ENCODE measurements at places on chromosomes 11 and 22.

GRCh38 chr11:119012629-119013170, 5.4 kb downstream of the RPS25 start:
- no peak for DNase-seq

GRCh38 chr11:44066732-44067141, 667 bp downstream of the ACCS start:
- no peak for DNase-seq

- DNase-seq: no peak
Observed at GRCh38 chr11:57217053-57217452, 20.0 kb downstream of the APLNR start.

DNA sequence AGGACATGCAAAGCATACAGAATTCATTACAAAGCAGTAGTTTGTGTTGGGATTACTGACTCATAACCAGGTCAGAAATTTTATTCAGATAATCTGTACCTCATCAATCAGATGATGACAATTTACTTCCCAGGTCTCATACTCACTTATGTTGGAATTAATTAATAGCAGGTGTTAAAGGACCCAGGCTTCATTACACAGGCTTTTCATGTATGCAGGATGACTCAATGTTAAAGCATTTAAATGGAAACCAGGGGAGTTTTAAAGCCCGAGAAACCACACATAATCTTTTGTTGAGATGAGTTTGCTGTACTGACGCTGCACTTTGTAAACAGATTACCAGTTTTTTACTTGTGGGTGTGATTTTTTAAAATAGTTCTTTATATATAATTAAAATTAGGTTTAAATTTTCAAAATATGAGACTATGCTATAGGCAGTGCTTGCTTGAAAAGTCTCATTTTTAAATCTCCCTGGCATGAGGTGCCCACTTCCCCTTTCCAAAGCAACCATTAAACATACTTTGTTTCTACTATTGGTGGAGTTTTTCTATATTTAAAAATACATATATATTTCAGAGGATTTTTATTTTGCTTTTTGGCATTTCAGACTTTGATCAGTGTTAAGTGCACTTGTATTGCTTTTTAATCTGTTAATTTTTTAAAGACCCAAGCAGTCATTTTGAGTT, 41.0 kb downstream of the CEP57 start:
- DNase-seq: no peak

GRCh38 chr11:35393098-35393497, 26.3 kb downstream of the SLC1A2 start:
- DNase-seq: no peak

DNA sequence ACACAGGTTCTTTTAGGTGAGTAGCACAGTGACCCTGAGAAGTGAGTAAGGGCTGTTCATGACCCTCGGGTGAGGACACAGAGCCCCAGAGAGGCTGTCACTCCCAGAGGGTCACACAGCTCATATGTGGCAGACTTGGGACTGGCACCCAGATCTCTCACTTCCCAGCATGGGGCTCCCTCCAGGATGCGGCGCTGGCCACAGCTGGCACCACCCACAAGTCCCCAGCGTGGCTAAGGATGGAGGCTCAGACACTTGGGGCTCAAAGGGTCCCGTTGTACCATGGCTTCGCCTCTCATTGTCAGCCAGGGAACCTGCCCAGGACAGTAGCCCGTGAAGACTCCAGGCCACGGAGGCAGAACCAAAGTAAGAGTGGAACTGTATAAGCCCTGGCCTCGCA, 6.0 kb upstream of the SHISAL1 start:
- no peak for DNase-seq

DNA sequence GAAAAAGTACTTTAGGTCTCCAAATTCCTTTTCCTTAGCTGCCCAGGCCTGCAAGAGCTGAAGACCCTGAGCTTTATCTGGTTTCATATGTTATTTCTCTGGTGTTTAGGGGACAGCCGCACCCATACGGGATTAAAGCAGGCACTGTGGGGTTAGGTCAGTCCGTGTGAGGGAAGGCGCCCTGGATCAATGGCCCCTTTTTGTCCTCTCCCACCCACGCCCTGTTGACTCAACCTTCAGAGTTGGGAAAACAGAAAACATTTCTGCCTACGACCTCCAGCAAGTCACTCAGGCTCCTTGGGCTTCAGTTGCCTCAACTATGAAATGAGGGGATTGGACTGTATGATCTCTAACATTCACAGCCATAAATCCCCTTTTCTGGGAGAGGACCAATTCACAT, 55.2 kb upstream of the BARX2 start:
- no peak for DNase-seq

GRCh38 chr11:57154739-57155138, 27.0 kb upstream of the LRRC55 start:
- no peak for DNase-seq

DNA sequence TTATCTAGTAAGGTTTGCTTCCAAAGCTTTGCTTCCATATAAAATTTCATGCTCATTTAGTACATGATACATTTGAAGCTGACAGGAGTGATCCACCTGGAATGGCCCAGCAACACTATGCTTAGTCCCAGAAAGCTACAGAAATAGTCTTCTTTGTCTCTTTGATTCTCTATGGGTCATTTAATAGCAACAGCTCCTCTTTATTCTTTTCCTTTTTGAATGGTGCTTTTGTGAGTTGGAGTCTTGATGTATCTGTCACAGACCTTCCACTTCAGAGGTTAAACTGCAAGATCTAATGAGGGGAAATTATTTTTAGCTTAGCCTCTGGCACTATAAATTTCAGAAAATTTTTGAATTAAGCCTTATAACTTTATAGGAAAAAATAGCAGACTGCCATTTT, 509.5 kb downstream of the KCNA4 start:
- DNase-seq: no peak

DNA sequence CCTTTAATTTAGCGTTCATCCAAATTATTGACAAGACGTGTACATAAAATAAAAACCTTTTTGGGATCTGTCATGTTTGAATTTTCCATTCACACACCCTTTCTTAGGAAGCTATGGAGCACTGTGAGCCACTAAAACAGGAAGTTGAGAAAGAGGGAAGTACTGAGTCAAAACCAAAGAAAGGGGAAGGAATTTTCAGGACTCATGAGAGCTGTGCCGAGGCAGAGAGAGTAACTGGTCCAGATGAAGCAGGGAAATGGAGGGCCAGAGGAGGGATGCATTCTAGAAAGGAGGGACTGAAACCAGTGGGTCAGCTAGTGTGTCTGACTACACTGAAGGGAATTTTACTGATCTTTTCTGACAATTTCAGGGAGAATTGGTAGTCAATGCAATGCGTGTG, 24.9 kb downstream of the APLP2 start:
- no peak for DNase-seq

- no peak for DNase-seq
Observed at GRCh38 chr22:27726686-27727449, 74.7 kb downstream of the MN1 start.

DNA sequence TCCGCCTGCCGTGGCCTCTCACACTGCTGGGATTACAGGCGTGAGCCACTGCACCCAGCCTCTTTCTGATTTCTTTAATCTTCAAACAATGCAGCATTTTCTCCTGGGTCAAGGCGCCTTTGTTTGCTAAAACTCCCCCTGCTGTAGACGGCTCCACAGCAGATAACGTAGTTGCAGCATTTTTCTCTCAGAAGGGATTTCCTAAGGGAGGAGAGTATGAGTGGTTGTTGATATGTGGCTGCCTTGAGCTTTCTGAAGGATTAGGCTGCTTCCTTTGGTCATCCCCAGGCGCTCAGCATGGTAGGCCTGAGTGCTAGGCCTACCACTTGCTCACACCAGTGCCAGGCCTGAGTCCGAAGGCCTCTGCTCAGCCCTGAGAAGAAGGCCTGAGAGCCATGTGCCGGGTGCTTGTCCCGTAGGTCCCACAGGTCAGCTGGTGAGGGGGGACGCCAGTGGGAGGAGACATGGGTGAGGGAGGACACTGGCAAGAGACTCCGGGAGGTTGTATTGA, 18.1 kb downstream of the SMARCB1 start:
- no peak for DNase-seq

GRCh38 chr11:79342686-79343085, 98.1 kb downstream of the TENM4 start:
- DNase-seq: no peak

DNA sequence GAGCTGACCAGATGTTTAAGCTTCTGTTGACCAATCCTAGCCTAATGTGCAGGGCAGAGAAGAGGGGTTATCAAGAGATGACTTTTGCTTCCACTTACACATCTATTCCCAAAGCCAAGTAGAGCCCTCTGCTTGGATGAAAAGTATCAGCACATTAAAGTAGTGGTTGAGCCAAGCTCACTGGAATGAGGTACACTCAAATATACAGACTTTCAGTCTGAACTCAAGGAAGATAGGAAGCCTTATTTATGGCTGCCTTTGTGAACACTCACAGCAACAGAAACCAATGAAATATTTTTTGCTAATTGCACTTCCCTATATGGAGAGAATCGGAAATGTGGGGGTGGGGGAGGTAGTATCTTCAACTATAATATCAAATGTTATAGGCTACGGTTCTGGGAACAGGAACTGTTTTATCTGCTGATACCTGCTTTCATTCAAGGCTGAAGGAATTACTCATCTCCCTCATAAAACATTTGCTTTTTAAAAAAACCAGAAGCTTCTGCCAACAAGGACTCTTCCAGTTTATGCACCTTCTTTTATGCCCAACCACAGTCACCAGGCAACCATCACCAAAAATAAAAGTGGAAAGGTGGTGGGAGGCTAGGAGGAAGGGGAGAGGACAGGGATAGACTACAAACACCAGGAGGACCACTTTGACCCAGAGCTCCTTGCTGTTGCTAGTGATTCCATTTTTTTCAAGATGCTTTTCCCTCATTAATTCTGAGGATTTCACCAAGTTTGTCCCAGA, 91.2 kb downstream of the CLPB start:
- no peak for DNase-seq

DNA sequence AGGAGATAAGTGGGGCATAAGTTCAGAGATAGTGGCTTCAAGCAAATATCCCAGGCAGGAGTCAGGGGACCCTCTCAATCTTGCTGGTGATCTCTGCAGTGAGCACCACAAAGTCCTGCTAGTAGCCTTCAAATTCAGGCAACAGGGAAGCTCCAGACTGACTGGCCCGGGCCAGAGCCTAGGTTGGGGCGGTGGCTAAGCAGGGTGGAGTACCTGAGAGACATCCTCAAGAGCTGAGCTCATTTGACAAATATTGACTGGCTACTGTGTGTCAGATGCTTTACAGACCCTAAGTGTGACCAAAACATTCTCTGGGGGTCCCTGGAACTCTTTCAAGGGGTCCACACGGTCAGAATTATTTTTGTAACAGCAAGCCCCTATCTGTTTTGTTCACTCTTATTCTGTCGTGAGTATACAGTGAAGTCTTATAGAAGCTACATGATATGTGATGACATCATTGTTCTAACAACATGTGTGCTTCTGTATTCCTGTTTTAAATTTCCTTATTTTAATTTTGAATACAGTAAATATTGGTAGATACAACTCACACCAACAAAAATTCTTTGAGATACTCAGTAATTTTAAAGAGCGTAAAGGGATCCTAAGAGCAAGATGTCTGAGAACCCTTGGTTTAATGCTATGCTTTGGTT, 71.6 kb downstream of the APIP start:
- DNase-seq: no peak

DNA sequence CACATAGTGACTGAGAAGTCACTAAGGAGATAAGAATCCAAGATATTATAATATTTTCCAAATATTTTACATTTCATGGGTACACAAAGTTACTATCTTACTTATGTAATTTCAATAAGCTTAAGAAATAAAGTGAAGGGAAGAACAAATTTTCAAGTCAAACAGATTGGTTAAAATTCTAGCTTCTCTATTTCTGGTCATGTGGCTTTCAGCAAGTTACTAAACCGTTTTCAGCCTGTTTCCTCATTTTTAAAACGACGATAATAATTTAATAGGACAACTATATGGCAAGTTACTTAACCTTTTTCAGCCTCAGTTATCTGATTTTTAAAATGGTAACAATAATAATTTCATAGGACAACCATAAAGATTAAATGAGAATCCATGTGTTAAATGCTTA, 15.6 kb downstream of the DCUN1D5 start:
- DNase-seq: no peak

DNA sequence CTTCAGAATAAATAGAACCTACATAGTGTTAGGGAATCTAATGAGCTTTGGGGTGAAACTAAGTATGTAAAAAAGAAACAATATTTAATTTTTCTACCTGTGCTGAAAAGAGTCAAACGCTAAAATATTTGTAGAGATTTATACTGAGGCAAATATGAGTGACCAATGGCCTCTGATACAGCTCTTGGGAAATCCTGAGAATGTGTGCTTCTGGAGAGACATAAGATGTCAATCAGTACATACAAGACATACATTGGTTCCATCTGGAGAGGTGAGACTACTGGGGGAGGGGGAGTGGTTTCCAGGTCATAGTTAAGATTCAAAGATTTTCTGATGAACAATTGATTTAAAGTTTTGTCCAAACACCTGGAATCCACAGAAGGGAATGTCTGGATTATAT, 970 bp downstream of the ASRGL1 start:
- DNase-seq: no peak

DNA sequence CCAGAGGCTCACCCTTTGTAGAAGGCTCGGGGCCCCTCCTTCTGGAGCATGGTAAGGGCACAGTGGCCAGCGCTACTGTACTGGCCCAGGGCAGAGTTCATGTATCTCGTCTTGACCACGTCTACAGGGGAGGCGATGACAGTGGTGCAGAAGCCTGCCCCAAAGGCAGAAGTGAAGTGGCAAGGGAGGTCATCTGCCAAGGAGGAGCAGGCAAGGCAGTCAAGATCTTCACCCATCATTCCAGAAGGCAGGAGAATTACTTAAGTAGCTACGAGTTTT, 7.2 kb downstream of the UCP2 start:
- DNase-seq: no peak

- DNase-seq: no peak
Observed at GRCh38 chr11:72766152-72766902, 14.1 kb upstream of the ARAP1 start.

GRCh38 chr11:134004496-134005172, 47.9 kb upstream of the IGSF9B start:
- no peak for DNase-seq

DNA sequence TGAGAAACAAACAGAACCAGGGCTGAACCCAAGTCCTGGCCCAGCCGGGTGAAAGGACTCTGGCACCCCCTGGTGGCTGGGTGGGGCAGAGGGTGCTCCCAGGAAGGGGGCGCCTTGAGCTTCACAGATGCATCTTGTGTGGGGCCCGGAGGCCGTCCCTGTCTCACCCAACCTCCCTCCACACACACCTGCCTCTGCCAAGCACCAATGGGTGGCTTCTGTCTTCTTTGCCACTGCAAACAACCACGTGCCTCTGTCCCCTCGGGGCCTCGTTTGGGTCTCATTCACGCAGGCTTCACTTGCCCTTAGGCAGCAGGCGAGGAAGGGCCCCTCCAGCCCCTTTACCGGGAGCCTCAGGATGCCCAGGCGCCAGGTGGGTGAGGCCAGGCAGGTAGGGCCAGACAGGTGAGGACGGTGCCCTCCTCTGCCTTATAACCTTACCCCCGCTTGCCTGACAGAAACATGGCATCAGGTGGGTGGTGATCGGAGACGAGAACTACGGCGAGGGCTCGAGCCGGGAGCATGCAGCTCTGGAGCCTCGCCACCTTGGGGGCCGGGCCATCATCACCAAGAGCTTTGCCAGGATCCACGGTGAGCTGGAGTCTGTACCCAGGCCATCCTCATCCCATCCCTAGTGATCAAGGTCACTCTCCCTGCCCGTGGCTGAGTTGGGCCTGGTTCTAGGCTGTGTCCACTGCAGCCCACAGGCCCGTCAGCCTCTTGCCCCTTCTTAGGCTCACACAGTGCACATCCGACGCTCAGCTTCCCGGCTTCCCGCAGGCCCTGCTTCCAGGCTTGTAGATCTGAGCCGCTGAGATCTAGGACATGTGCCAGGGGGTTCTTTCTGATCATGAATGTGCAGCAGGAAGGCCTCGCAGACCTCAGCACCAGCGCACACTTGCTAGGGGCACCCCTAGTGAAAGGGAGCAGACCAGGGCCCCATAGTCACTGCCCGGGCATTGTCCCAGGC, 17.2 kb downstream of the POLR3H start:
- no peak for DNase-seq
